Common myeloid progenitor, CD34-positive (primary cell): ENCODE measurements at places on chromosomes 3 and 15.
A peak's percentile ranks its signal among the peaks of the same experiment; 100 is the strongest.

DNA sequence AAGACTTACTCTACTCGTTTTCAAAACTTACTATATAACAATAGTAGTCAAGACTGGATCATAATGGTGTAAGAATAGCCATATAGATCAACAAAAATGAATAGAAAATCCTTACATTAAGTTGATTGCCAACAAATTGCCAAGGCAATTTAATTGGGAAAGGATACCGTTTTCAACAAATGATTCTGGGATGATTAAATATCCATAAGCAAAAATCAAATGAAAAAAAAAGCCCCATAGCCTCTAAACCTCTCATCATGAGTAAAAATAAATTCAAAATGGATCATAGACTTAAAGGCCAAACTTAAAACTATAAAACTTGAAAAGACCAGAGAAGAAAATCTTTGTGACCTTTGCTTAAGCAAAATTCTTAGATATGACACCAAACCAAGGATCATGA lies 5.3 kb upstream of the SNRK start:
- no peaks in the 10 kb centered on the region for H3K27me3 ChIP-seq
- H3K4me3 ChIP-seq = no peak overlapping the region
- no peaks in the 10 kb centered on the region for H3K4me1 ChIP-seq
- DNase-seq = no peak

DNA sequence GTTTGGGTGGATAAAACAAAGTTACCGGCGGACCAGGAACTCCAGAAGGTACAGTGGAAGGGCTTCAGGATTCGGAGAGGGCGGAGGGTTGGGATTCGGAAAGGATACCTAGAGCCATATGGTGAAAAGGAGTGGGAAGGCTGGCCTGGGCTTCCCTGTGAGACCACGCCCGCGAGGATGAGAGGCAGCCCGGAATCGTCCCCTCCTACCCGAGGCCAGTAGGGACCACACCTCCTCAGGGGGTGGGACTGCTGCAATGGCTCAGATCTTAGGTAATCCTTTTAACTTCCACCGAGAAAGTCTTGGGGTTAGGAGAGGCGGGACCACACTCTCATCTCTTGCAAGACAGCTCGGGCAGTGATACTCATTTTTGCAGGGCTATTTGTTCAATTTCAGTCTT lies 511.3 kb downstream of the OCA2 start:
- peaks cover 4% of the 10 kb centered on the region for H3K27me3 ChIP-seq
- no peaks in the 10 kb centered on the region for H3K36me3 ChIP-seq
- no peak overlapping the region for H3K27ac ChIP-seq
- DNase-seq = no peak

- no peak overlapping the region for H3K4me3 ChIP-seq
- no peaks in the 10 kb centered on the region for H3K36me3 ChIP-seq
Observed at GRCh38 chr15:37791693-37792092, 142.7 kb upstream of the TMCO5A start.

- no peak for DNase-seq
- peaks cover 2% of the 10 kb centered on the region for H3K27me3 ChIP-seq
- H3K36me3 ChIP-seq = no peaks in the 10 kb centered on the region
- no peaks in the 10 kb centered on the region for H3K4me1 ChIP-seq
- H3K27ac ChIP-seq = no peak overlapping the region
Observed at GRCh38 chr15:44099671-44100070, 95.4 kb downstream of the FRMD5 start.

- H3K27me3 ChIP-seq = no peaks in the 10 kb centered on the region
- peak; percentile 68 for DNase-seq
- H3K36me3 ChIP-seq = peaks cover 49% of the 10 kb centered on the region
- no peak overlapping the region for H3K4me3 ChIP-seq
Observed at GRCh38 chr15:98953000-98953787, 54.4 kb downstream of the PGPEP1L start.

DNA sequence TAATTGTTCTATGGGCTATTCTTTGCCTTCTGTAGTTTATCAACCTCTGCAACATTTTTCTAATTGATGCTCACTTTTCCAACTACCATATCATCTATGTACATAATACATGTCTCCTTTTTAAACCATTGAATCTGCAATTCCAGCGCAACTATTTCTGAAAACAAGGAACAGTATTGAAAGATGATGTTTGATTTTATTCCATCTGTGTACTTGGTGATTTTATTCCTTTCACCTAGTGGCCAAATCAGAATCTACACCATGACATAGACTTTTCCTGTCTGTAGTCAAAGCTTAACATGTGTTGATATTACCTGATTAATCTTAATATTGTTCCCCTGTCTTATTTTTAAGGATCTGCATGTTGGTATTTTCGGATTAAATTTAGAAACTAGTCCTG lies 13.0 kb downstream of the NKTR start:
- H3K4me3 ChIP-seq = no peak overlapping the region
- peak; percentile 69 for DNase-seq
- H3K27ac ChIP-seq = no peak overlapping the region
